ENCODE measurements at places on chromosomes 1 and 21. TPM values are rescaled to one million over a fixed set of nuclear protein-coding genes. Genes with fewer than 3 reads are reported as not detected.

PTPRU gene
- 5.0 TPM for total RNA-seq

ERICH3 gene
- total RNA-seq, result not detected

ATAD3C gene
- total RNA-seq, result not detected

ATAD3B gene
- total RNA-seq, result 33.0 TPM

TIE1 gene
- 472 TPM for total RNA-seq

ATP1A2 gene
- not detected for total RNA-seq

LRRC38 gene
- not detected for total RNA-seq

ILDR2 gene
- 0.14 TPM for total RNA-seq

SPRR2B gene
- not detected for total RNA-seq

RGSL1 gene
- not detected for total RNA-seq

MEX3A gene
- total RNA-seq, result 8.3 TPM

Measured in thoracic aorta endothelial cell (primary cell).